ENCODE measurements at places on chromosomes 7 and 10.
A peak's percentile ranks its signal among the peaks of the same experiment; 100 is the strongest.

DNA sequence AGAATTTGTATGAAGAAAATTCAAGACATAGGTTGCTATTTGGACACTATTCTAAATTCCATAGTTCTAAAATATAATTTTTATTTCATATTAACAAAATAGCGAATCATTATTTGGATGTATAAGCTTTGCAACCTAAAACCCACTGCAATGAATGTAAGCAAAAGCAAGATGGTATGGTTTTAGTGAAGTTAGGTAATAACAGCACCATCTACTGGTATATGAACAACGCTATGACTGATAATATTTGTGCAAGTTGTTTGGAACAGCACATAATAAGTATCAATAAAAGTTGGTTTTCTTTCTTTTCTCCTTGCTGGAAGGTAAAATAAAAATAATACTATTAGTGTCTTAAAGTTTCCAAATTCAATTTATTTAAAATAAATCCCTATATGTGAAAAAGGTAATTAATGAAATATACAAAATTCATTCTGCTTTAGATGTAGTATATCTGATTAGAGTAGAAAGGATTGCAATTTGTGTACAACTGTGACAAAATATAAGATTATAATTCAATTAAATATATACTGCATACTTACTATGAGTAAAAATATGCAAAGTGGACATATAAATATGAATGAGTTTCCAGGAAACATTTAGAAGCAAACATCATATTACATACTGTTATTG is 79.0 kb upstream of the LSM8 start:
- DNase-seq = peak; percentile 54

DNA sequence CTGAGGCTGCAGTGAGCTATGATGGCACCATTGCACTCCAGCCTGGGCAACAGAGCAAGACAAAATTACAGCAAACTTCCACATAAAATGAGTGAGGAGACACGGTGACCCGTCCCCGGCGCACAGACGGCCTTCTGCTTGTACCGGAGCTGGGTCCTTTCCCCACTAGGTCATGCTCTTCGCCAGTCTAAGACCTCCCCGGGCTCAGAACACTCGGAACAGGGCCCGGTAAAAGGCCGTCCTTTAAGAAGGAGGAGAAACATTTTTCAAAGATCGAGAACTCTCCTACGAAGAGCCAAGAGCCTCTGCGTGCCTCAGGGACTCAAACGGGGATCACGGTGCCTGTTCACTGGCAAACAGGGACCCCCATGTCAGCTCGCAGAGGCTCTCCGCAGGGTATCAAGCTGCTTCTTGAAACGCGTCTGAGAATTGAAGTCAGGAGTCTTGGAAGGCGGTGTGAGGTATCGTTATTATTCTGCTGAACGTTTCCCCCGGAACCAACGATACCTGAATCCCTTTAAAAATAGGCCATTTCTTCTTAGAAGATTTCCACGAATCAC is 9.0 kb downstream of the CARD11 start:
- DNase-seq = no peak

GRCh38 chr7:52498366-52498765 is 537.1 kb upstream of the POM121L12 start:
- DNase-seq = peak; percentile 25

DNA sequence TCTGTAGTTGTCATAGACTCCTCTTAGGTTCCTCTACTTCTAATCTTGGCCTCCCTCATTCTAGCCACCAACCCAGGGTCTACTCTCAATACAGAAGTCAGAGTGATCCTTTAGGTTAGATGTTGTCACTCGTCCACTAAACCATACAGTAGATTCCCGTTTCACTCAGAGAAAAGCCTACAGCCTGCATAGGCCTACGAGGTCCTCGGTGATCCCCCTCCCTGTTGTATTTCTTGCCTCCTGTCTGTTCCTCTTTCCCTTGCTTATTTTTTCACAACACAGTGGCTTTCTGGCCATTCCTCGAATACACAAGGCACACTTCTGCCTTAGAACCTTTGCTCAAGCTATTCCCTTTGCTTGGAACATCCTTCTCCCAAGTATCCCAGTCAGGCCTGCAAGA is 183.0 kb upstream of the PRSS1 start:
- no peak for DNase-seq

GRCh38 chr10:111830359-111830758 is 353.2 kb downstream of the GPAM start:
- DNase-seq = no peak

- no peak for DNase-seq
These were observed 183.2 kb downstream of the PDE1C start for GRCh38 chr7:31887006-31887405.

- no peak for DNase-seq
These were observed 92.5 kb downstream of the CFAP58 start for GRCh38 chr10:104446151-104446550.

DNA sequence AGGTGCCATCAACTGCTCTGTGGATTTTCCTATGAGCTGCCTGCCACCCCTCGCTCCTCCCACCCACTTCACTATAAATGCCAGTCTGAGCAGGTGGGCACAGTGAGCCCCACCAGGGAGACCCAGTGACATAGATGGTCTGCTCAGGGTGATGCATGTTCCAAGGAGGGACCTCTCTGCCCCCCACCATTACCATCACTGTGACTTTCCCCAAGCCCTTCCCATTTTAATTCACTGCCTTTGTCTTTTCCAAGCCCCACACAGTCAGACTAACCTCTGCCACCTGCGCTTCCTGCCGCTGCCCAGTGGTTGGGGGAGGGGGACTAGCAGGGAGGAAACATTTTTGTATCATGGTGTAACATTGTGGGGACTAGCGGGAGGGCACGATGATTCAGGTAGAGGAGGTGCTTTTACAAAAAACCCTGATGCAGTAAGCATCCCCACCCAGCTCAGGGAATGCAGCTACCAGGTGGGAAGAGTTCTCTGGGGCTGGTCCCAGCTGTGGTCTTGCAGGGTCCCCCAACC is 24.6 kb downstream of the PRSS2 start:
- DNase-seq = no peak

- DNase-seq = no peak
These were observed 151.2 kb downstream of the GRK5 start for GRCh38 chr10:119358567-119358966.

- DNase-seq = peak; percentile 91
These were observed 123.7 kb downstream of the TACC2 start for GRCh38 chr10:122112625-122113160.

DNA sequence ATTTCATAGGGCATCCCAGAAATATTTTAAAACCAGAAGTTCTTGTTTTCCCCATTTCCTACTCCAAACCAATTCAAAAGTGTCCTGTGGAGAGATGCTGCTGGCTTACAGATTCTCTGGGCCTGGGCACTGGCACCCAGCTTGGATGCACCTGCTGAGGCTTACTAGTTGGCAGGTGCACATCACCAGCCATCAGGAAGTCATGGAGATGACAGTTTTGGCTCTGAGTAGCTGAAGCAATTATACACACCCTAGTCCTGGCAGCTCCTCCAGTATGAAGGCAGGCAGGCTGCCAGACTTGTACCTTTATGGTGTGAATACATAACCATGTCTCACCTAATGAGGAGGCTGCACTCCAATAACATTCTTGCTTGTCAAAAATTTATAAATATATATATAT is 276.6 kb upstream of the GHITM start:
- no peak for DNase-seq

DNA sequence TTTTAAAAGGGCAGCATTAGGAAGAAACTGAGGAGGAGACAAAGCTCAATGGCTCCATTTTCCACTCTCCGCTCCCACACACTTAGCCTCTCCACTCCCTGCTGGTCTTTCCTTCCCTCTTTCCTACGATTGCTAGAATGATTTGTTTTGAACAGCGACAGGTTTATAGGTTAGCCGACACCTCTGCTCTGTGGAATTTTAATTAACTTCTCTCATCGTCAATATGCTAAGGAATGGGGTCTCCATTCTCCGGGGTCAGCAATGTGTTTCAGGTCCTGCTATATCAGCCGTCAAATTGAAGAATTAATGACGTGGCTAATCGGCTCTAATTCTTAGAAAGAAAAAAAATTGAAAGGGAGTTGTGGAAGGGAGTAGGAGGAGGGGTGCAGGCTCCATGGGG is 28.9 kb downstream of the FBXW4 start:
- no peak for DNase-seq

GRCh38 chr10:100287756-100288155 is 1.3 kb upstream of the BLOC1S2 start:
- DNase-seq = no peak

DNA sequence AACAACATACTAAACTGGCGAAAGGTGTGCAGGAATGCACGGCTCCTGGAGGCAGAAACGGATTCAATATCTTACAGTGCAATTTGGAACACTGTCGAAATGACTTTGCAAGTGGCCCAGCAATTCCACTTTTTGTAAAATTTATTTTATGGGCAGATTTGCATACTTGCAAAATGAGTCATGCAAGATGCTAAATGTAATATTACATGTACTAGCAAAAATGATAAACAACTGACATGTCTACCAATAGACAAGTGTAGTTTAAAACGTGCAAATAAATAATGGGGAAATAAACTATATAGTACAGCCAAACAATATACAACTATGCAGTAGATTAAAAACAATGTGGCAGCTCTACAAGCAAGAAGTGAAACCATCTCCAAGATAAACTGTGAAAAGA is 97.7 kb downstream of the ARHGAP12 start:
- no peak for DNase-seq

- DNase-seq = no peak
These were observed 150.6 kb downstream of the WNT2 start for GRCh38 chr7:117172283-117172682.

GRCh38 chr10:66931340-66931948 is 5.6 kb downstream of the LRRTM3 start:
- peak; percentile 91 for DNase-seq

GRCh38 chr7:150357771-150358427 is 10.7 kb upstream of the REPIN1 start:
- no peak for DNase-seq

DNA sequence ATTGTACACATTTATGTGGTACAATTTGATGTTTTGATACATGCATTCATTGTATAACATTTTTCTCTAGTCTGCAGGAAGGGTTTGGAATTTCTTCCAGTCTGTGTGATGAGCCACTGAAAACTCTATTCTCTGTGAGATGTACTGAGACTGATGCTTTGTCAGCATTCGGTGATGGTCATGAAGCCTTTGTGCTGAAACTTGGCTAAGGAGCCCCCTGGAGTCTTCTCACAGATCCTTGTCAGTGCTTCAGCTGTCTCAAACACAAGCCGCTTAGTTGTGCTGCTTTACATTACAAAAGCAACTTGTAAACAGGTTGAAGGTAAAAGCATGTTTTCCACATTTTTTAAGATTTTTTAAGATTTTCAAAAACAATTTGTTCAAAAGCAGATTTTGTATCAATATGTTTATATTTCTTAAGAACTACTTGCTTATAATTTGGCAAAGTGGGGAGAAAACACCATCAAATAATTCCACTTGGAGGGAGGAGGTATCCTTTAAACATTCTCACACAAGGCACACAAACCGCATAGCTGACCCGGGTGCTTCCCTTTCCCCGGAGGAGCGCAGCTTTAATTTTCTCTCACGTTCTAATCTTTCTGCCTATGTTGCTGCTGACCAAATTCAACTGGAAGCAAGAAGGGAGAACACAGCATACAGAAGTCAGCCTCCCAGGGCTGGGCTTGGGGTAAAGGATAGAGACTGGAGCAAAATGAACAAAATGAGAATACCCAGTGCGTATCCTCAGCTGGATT is 249.8 kb upstream of the VSTM2A start:
- no peak for DNase-seq

- DNase-seq = no peak
These were observed 155.9 kb upstream of the EGR2 start for GRCh38 chr10:62972103-62972502.

GRCh38 chr10:4670737-4671136 is 155.3 kb upstream of the AKR1E2 start:
- no peak for DNase-seq

GRCh38 chr7:130875265-130875741 is 141.3 kb upstream of the KLF14 start:
- DNase-seq = peak; percentile 46

GRCh38 chr10:130202984-130203621 is 66.9 kb downstream of the GLRX3 start:
- DNase-seq = no peak
